Cardiac septum (tissue), 1 donor: ENCODE measurements at places on chromosomes 6 and 20. TPM values are rescaled to one million over a fixed set of nuclear protein-coding genes. Genes with fewer than 3 reads are reported as not detected.

ARMH2 gene
- total RNA-seq: not detected

DNA sequence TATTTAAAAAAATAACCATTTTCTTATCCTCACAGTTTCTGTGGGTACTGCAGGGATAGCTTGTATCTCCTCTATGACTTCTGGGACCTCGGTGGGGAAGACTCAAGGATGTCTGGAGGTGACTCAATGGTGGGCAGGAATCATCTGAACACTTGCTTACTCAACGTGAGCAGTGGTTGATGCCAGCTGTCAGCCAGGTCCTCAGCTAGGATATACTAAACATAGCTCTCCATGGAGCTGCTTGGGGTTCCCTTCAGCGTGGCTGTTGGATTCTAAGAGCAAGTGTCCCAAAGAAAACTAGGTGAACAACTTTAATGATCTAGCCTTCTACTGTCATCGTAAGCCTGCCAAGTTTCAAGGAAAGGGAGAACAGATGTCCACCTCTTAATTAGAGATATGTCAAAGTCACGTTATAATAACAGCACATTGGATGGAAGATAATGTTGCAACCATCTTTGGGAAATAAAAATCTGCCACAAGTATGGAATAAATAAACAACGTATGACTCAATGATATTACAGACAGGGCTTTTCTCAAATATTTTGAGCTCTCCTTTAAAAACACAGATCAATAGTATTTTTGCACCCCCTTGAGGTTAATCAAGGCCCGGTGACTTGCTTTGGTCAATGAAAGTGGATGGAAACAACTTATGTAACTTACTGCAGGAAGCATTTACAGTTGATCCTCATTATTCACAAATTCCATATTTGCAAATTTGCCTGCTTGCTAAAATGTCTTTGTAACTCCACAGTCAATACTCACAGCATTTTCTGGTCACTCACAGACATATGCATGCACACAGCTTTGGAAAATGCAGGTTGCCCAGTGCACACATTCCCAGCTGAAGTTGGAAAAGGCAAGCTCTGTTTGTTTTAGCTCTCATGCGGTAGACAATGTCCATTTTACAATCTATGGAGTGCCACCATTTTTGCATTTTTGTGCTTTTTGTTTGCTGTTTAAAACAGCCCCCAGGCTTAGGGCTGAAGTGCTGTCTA lies 6.6 kb upstream of the HEBP2 start:
- no peak for DNase-seq

ZSCAN31 gene
- 7.1 TPM for total RNA-seq

DNA sequence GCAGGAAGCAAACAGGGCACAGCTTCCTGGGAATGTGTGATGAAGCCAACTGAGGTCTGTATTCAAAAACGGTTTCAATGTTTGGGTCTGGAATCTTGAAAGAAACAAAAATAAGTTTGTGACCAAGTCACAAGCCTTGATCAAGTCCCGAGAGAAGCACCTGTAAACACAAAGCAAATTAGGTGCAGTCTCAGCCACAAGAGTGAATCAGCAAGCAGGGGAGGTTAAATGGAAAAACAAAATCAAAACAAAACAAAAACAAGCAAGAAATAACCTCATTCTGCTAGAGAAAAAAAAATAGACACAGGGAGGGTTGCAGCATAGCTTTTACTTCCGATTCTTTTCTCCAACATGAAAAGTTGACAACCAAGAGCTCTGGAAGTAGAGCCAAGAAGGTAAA lies 201.7 kb downstream of the CLIC5 start:
- no peak for DNase-seq

GRCh38 chr6:126614642-126615504 lies 275.0 kb downstream of the CENPW start:
- no peak for DNase-seq

APOM gene
- total RNA-seq: 1.4 TPM

- no peak for DNase-seq
Observed at GRCh38 chr6:166830891-166831363, 125.4 kb downstream of the RNASET2 start.

- no peak for DNase-seq
Observed at GRCh38 chr6:79231666-79232065, 2.8 kb downstream of the HMGN3 start.

TRDN gene
- 490 TPM for total RNA-seq

DNA sequence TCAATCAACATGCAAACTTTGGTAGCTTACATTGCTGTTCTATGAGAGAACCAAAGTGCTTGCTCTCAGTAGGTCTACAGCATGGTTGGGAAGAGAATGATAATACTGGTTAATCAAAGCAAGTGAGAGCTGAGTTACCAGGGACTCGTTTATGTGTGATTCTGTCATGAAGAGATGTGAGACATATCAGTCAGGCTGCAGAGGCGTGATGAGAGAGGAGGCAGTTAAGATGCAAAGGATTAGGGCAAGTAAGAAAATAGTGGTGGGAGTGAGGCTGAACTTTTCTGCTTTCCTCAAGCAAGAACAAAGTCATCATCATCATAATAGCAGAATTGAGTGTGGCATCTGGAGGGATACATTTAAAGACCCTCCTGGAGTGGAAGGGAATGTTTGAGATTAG lies 86.5 kb downstream of the RPS12 start:
- DNase-seq: no peak

DNA sequence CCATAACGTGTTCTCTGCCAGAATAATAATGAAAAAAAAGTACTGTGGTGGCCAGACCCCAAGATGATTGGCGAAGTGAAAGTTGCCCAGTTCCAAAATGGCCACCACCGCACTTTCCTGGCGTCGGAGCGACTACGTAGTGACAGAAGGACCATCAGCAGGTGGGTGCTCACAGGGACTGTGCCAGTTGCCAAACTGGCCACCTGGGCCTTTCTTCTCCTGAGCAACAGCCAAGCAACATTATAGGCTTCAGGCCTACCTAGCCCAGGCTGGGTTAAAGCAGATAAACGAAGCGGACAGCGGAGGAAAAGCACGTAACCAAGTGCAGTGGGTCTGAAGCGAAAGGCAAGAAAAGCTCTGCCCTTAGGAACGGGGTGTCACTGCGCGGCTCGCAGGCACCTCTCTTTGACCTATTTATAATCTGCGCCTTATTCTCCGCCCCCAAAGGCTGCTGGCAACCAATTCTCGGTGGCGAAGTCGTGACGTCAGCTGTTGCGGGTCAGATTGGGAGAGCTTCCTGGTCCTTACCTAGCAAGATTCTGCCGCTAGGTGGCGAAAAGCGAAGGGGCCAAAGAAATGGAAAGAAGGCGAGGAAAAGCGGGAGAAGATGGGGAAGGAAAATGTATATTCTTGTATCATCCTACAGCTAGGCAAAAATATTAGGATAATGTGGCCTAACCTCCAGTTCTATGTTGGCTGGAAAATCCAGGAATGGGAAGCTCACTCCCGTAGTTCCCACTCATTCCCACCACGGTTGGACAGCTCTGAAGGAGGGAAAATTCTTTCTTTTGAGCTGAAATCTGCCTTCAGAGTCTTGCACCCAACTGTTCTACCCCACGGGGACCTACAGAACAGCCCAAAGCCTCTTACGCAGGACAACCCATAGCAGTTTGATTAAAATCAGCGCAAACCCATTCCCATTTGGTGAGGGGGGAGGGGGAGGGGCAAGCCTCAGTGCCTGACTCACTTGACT lies 6.9 kb upstream of the MOG start:
- DNase-seq: peak; percentile 100

KCNK5 gene
- total RNA-seq: 0.19 TPM

GATA5 gene
- 1.0 TPM for total RNA-seq

- no peak for DNase-seq
Observed at GRCh38 chr6:89134723-89135122, 11.1 kb upstream of the PM20D2 start.

GRCh38 chr6:35731414-35731735 lies 5.5 kb upstream of the ARMC12 start:
- DNase-seq: peak; percentile 97

- no peak for DNase-seq
Observed at GRCh38 chr6:133945158-133945557, 7.9 kb upstream of the TBPL1 start.

SNRPB2 gene
- total RNA-seq: 27.7 TPM

PRR18 gene
- total RNA-seq: 0.13 TPM

DNA sequence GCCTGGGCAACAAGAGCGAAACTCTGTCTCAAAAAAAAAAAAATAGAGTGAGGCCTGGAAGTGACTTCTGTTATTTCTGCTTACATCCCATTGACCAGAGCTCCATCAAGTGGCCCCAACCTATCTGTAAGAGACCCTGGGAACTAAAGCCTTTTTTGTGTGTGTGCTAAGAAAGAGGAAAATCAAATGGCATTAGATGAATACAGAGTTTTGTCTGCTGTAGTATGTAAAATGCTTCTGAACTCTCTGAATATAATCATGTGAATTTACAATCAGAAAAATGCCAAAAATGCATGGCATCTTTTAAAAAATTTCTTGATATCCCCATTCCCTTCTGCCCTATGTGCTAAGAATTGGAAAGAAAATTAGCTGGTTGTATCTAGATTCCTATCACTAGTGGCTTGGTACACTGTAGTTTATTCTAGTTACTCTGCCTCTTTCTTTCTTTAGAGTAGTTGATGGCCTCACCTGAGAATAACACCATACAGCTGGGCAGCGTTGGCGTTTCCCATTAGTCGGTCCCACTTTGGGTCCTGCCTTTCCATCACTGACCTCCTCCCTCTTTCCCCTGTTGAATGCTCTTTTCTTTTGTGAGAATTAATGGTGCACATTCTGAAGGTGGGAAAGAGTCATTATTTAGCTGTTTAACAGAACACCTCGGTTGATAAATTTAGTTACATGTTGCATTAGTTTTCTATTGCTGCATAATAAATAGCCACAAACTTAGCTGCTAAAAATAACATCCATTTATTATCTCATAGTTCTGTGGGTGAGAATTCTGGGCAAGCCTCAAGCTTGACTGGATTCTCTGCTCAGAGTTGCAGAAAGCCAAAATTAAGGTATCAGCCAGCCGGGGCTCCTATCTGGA lies 38.2 kb downstream of the SAMD5 start:
- DNase-seq: no peak

- no peak for DNase-seq
Observed at GRCh38 chr6:27407153-27407814, 18.7 kb downstream of the ZNF391 start.

GRCh38 chr6:11094411-11094851 lies 797 bp downstream of the SMIM13 start:
- DNase-seq: no peak

DNA sequence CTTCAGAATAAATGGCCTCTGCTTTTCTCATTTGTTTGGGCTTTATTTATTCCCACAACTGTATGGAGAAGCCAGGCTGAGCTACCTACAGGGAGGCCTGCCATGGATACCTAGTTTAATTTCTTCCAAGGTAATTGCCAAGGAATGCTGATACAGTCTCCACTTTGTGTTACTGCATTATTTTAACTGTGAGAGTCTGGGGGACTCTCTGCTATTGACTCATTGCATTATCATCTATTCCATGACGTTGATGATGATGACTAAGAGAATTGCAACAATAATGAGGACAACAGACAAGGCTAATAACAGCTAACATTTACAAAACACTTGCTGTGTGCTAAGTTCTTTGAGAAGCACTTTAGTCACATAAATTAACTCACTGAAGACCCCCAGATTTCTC lies 88.3 kb upstream of the COL21A1 start:
- no peak for DNase-seq

SIRPG gene
- total RNA-seq: not detected

OR2H1 gene
- total RNA-seq: not detected

EFCAB8 gene
- not detected for total RNA-seq

GRCh38 chr6:32109114-32109764 lies at the start of gene TNXB:
TSS of gene TNXB (minus strand) at chr6:32109338. CDS start at chr6:32098198, 11,140 bp downstream.
- no peak for DNase-seq

GPR6 gene
- total RNA-seq: not detected

DNA sequence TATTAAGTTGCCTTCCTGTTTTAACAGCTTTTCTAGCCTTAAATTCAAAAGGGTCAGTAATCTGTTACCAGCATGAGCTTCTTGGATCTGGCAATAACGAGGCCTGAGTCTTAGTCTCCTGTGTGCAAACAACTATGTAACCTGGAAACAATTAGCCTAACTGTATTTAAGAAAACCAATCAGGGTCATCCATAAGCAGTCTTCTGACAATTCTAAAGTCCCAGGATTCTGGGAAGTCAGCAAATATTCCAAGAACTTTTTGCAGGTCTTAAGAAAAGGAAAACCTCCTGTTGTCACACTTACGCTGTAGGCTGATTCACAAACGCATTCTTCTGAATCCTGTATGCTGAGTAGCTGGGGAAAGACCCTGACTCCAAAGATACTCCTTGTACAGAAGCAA lies 90.4 kb downstream of the COL12A1 start:
- DNase-seq: no peak

- DNase-seq: no peak
Observed at GRCh38 chr6:4381381-4381780, 246.0 kb upstream of the ECI2 start.

RAET1L gene
- not detected for total RNA-seq

DNA sequence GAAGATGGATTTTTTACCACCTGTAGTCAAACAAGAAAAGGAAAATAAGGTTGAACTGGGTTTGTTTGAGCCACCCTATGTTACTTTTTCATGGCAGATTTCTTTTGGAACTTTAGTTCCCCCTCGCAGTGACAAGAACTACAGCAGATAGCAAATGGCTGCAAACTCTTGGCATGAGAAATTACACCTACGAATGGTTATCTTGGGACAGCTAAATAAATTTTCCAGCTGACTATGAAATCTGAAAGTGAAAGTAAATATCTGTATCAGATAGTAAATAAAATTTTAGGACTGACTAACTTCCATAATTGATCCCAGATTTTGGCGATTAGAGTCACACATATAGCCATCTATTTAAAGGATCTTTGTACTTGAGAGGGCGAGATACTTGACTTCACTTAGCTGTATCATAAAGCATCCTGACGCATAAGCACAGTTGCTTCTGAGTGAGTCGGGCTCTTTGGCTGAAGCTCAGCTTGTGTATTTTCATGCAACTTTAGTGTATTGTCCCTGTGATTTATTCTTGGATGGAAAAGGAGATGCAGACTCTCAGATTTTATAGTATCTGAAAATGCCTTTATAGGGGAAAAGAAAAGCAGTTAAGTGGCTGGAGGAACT lies 125.3 kb upstream of the B3GAT2 start:
- DNase-seq: no peak

THBD gene
- total RNA-seq: 27.0 TPM

DNA sequence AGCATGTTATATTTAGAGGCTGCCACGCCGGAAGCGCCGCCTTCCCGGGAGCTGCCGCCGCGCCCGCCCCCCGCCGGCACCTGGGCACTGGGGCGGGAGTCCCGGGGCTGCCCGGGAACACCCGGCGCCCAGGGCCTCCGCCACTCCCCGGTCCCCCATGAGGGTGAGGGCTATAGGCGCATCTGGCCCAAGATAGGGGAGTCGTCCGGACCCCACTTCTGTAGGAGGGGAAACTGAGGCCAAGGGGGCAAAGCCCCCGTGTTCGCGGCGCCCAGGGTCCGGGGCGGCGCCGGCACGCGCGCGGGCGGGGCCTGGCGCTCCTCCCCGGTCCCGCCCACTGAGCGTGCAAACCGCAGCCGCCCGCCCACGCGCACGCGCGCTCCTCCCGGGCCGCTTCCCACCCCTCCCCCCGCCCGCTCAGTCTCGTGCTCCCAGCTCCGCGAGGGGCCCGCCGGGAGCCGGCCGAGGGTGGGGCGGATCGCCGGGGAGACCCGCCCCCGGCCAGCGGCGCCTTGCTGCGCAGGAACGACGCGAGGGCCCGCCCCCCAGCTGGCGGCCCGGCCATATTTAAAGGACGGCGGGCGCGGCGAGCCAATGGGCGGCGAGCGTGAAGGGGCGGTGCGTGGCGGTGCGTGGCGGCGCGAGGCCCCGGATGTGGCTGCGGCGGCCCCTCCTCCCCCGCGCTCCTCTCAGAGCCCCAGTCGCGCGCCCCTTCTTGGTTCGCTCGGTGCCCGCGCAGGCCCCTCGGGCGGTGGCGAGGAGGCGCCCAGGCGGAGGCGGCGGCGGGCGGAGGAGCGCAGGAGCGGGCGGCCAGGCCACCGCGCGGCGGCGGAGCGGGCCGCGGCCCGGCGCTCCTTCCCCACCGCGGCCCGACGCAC lies at the start of gene LSM14B:
Gene LSM14B, plus strand, starts transcription at position 700 of the 878 bp plus-strand sequence. CDS start 192 bp downstream, outside the sequence.
- DNase-seq: peak; percentile 98
